ENCODE measurements at places on chromosomes 2 and 18.

DNA sequence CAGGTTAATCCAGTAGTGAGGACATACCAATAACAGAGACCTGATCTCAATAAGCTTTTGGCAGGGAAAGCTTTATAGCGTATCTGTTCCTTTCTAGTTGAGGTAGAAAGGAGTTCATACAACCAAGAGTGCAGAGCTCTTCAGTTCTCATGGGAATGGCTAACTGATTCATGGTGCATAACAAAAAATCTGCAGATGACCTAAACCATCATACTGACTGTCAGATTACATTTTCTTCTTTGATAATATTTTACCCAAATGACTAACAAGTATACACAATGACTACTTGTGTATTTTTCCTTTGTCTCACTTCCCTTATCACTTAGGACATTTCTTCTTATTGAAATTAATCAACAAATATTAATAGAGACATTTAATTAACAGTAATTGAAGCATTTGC is 140.0 kb upstream of the SERTAD2 start:
- DNase-seq = no peak

DNA sequence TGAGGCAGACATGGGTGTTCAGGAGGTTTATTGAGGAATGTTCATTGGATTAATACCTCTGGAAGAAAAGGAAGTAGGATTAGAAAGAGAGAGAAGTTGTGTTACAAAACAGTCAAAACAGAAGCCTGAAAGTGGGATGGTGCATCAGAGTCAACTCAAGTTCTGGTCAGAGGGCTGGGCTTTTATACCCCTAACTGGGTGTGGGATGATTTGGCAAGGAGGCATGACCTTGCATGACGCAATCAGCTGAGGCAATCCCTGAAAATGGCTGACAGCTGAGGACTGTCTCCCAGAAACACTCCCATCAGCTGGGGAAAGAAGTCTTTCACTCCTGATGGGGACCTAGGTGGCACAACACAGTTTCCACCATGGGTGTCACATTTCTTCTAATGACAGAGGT is 818.2 kb downstream of the SATB2 start:
- no peak for DNase-seq

DNA sequence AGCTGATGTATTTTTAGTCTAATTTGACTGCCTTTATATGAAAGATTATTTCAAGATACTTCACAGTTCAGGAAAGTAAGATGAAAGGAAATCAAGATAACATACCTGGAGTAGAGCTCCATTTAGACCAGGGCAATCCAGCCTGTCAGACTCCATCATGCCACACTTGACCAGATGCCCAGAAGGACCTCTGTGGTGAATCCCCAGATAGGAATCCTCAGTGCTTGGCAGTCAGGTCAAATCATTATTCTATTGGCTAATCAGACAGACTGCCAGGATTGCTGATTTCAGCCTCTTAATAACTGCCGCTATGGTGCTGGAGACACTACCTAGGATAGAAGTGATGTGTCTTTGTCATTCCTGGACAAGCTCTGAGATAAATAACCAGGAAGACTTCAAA is 404.2 kb downstream of the STK39 start:
- no peak for DNase-seq

DNA sequence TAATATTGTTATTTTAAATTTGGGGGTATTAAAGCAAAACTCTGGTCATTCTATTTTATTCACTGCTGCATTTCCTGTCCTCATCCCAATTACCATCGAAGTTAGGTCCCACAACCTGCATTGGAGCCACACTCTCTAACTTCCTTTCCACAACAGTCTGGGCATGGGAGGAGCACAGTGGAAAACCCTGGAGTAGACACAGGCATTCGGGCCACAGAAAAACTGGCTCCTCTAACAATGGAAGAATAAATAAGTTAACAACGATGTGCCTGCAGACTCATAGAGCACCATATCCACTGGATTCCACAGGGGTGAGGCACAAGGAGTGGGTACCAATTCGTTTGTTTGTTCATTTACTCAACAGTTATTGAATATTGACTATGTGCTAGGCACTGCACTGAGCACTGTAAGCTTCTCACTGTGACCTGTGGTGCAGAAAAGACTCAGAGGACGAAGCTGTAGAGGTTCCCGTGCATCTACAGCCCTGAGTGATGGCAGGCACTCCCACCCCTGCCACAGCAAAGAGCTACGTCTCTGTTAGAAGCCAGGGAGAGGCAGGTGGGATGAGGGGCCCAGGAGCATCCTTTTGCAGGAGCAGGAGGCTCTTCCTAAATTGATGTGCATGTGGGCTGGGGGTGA is 154.2 kb upstream of the PGAP1 start:
- DNase-seq = no peak

GRCh38 chr18:58187674-58188073 is 143.6 kb downstream of the NEDD4L start:
- DNase-seq = no peak

DNA sequence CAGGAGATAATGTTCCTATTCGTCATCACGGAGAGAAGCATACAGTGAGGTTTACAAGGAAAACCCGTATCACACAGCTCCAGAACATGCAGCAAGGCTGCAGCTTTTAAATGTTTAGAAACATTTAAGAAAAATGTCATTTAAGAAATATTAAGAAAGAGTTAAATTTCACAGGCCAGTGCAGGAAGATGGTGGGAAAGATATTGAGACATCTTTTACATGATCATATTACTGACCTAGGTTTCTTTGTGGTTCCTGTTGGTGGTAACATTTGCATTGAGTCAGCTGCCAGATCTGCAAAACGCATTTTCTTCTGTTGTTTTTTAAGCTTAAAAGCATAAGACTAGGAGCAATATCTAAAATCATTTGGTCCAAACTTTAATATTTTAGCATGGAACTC is 44.9 kb downstream of the CPO start:
- no peak for DNase-seq

DNA sequence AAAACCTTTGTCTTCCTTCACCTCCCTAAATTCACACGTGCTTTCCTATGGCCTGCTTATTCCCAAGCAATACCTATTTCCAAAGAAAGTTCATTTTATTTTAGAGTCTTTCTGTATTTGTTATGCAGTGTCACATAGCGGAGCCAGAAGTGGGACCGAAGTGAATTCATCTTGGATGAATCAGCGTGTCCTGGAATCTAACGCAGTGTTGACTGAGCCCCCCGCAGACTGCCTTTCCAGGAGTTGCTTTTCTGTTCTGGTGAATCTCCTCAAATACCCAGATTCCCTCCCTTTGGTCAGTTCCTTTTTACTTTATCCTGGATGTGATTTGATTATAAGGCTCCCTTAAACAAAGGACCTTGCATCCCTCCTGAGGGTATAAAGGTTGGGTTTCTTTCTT is 10.8 kb downstream of the ALPP start:
- DNase-seq = no peak

- no peak for DNase-seq
These were observed 46.1 kb upstream of the THOC1 start for GRCh38 chr18:313931-314330.

GRCh38 chr2:2484301-2484700 is 153.2 kb upstream of the MYT1L start:
- DNase-seq = no peak

DNA sequence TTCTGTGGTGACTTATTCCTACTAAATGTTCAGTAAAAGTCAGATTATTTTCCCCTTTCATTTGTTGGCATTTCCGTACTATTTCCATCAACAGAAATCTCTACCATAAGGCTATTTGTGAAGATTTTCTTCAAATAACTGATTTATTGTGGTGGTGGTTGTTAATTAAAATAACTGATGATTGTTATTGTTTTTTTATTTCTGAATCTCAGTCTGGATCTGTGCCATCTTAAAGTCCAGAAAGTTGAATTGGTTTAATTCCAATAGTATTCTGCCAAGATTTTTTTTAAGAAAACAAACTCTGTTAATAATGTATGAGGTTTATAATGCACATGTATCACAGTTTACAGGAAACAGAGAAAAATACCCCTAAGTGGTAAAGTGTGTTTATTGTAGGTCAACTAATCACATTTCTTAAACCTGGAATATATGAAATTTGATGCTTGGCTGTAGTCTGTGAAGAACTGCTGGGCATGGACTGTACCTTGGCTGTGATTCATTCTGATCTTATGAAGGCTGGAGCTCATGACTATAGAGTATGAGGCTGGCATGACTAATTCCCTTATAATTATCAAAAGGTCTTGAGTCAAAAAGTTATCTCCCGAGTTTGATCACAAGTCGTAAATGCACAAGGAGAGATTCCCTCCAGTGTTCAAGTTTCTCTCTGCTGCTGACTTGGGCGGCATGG is 134.2 kb upstream of the RND3 start:
- peak; percentile 44 for DNase-seq

DNA sequence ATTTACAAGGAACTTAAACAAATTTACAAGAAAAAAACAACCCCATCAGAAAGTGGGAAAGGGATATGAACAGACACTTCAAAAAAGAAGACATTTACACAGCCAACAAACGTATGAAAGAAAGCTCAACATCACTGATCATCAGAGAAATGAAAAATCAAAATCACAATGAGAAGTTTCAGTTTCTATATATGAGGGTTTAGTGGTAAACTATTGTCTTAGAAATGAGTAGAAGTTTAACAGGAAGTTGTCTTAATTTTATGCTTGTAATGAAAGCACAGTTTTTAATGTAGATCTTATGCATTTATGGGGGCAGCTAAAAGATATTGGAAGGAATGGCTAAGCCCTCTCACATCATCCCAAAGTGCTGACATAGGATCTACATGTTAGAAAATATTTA is 325.4 kb downstream of the ERBB4 start:
- DNase-seq = no peak

DNA sequence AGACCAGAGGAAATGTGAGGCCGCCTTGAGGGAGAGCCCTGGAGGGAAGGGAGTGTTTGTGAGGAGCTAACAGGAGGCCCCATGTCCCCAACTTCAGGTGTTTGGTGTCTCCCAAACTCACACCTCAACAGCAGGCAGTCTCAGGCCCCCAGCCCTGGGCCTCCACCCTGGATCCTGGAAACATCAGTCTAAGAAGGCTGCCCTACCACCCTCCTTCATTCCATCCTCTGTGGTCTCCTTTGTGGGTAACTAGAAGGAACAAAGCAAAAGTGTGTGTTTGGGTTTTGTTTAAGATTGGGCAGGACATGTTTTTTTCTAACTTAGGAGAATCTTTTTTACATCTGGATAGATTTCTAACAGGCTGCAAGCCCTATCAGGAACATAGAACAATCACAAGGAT is 404.3 kb downstream of the BCL11A start:
- no peak for DNase-seq

DNA sequence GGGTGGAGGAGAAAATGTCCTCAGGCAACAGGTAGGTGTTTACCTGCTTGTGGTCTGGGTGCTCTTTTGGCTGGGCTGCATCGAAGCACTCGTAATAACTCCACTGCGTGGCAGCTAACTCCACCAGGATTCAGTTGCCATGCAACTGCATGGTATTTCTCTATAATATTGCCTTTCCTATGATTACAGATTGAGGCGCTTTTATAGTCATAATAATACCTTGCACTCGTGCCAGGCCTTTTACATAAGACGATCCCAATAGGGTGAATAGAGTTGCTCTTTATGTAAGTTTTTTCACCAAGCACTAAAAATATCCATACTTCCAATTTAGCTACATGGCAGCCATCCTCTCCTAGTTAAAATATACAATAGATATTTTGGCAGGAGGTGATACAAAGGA is 19.7 kb upstream of the NYAP2 start:
- no peak for DNase-seq

GRCh38 chr2:14881651-14882327 is 249.3 kb downstream of the LRATD1 start:
- DNase-seq = no peak

GRCh38 chr18:67717800-67718199 is 201.3 kb upstream of the DSEL start:
- DNase-seq = no peak

- peak; percentile 12 for DNase-seq
These were observed 22.3 kb upstream of the ORC2 start for GRCh38 chr2:200985799-200986198.

DNA sequence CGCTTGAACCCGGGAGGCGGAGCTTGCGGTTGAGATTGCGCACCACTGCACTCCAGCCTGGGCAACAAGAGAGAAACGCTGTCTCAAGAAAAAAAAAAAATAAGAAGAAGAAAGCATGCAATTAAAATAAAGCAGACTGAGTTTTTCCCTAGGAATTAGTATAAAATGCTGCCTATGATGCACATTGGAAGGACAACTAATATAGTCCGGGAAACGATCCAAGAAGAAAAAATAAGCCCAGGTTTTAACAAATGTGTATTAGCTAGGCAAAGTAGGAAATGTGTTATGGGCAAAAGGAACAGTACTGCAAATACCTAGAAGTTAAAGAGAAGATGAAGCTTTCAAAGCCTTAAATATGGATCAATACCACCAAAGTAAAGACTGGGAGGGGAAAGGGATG is 64.0 kb downstream of the SPIRE1 start:
- DNase-seq = no peak

DNA sequence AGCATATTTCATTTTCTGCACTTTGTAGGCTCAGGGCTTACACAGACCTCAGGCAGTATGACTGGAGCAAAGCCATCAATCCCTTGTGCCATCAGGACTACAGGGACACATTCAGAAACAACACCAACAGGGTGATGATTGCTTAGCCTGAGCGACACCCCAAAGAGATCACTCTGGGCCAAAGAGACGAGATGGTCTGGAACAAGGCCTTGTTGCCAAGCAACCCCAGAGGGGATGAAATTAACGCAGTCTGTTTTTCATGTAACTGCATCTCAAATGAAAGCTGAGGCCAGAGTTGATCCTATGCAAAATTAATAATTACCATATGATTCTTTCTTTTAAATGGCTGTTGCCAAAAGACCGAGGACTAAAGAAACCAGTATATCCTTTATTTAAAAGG is 20.2 kb upstream of the B3GNT2 start:
- no peak for DNase-seq

DNA sequence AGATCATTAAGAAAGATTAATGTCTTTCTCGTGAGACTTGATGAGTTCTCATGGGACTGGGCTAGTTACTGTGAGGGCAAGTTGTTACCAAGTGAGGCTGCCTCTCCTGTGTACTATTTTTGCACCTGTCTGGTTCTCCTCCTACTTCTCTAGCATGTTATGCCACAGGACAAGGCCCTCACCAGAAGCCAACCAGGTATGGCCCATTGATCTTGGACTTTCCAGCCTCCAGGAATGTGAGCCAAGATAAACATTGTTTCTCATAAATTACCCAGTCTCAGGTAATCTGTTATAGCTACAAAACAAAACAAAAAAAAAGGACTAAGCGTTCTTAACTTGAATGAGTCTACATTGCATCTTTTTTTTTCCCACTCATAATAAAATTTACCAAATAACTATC is 184.1 kb downstream of the CDH7 start:
- DNase-seq = no peak

GRCh38 chr18:12059334-12060181 is 34.1 kb upstream of the ANKRD62 start:
- no peak for DNase-seq

GRCh38 chr2:214807653-214808052 is 1.8 kb downstream of the BARD1 start:
- DNase-seq = no peak

- DNase-seq = no peak
These were observed 22.5 kb downstream of the C1QL2 start for GRCh38 chr2:119136093-119136492.

- no peak for DNase-seq
These were observed 111.9 kb downstream of the RGPD3 start for GRCh38 chr2:106356291-106356690.
